NCI-H187 (cell line): ENCODE measurements at places on chromosomes 2 and 18.
A peak's percentile ranks its signal among the peaks of the same experiment; 100 is the strongest.

DNA sequence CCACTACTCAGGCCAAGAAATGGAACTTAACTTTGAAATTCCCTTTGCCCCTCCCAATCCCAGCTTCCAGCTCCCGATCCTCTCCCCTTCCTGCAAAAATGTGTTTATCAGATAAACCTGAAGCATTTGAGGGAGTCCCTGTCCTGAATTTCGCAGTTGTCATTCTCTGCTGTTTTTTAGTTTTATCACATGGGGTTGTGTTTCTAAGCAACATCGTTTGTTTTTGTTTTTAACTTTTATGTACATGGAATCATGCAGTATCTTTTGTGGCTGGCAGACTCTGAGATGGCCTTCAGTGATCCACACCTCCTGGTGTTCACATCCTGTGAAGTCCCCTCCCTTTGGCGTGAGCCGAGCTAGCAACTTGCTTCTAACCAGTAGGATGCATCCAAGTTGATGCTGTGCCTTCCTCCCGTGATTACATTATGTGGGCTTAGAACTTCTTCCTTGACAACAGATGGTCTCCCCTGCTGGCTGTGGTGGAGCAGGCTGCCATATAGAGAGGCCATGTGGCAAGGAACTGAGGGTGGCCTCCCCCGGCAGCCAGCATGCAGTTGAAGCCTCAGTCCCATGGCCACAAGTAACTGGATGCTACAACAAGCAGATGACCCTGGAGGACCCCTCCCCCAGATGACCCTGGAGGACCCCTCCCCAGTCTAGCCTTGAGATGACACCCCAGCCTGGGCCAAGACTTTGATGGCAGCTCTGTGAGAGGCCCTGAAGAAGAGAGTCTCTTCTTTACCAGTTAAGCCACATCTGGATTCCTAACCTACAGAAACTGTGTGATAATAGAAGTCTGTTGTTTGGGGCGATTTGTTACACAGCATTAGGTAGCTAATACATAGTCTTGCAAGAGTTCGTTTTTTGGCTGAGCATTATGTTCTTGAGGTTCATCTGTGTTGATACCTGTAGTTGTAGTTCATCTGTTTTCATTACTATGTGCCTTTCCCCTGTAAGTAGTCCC lies 27.7 kb downstream of the SH3BP4 start:
- DNase-seq: no peak

DNA sequence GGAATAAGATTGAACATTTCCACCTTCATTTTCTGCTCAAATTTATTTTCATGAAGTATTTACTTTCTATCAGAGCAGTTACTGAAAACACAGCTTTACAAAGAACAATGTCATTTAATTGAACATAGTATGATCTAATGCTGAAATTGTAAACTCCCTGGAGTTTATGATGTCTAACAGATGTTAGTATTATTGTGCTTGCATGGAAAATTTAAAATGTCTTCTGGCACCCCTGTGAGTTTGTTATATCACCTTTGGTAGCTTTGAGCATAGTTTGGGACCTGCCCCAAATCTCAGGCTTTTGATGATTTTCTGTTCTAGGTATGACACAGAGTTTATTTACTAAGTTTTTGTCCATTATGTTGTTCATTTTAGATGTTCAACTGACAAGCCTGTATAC lies 28.1 kb downstream of the FAM171B start:
- no peak for DNase-seq

GRCh38 chr2:222711315-222711940 lies 40.0 kb downstream of the MOGAT1 start:
- no peak for DNase-seq

- DNase-seq: no peak
These were observed 234.0 kb downstream of the KLHL29 start for GRCh38 chr2:23618794-23619530.

- DNase-seq: no peak
These were observed 27.8 kb downstream of the ANKRD62 start for GRCh38 chr18:12121175-12122042.

DNA sequence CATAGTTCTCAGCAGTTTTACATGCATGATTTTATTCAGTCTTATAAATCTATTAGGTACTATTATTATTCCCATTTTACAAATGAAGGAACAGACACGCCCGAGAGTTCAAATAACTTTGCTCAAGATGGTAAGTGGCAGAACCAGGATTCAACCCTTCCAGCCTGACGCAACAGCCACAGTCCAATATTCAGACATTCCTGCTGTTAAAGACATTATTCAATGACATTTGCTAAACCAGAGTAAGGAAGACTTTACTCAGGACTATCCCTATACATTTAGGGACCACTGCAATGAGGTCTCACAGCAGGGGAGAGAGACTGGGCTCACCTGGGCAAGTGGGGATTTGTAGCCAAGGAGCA lies 29.4 kb upstream of the IGFBP2 start:
- DNase-seq: no peak

DNA sequence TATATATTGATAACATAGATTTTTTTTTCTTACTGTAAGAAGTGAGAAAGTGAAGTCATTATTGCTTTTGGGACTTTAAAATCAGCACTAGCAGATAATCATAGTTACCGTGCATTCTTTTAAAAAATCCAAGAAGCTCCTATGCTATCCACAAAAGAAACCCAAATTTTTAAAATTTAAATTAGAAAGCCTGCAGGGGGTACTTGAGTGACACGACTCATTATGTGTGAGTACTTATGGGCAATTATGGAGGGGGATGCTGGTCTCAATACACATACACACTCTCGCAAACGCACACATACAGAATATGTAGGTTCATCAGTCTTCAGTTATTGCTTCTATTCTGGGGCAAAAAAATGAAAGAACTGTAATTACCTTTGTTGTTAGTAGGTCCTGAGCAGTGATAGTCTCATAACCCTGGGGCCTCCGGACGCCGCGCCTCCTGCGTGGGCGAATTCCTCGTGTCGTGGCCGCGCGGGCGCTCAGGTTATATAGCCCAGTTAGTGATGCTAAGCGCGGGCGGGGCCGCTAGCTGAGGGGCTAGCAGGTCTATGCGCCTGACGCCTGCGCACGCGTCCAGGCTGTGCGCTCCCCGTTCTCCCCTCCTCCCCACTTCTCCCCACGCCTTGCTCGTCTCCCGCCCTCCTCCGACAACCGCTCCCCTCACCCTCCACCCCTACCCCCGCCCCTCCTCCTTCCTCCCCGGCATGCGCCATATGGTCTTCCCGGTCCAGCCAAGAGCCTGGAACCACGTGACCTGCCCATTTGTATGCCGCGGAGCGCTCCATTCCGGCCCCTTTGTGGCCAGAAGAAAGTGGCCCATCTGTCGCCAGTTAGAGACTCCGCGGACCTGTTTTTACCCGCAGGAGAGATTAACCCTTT lies at the start of gene NEUROD1:
NEUROD1 (minus strand) TSS at position 463 of the 882 bp plus-strand sequence. CDS start 1,657 bp downstream, outside the sequence.
- DNase-seq: peak; percentile 5

GRCh38 chr18:56565046-56565445 lies 73.3 kb downstream of the TXNL1 start:
- DNase-seq: no peak

DNA sequence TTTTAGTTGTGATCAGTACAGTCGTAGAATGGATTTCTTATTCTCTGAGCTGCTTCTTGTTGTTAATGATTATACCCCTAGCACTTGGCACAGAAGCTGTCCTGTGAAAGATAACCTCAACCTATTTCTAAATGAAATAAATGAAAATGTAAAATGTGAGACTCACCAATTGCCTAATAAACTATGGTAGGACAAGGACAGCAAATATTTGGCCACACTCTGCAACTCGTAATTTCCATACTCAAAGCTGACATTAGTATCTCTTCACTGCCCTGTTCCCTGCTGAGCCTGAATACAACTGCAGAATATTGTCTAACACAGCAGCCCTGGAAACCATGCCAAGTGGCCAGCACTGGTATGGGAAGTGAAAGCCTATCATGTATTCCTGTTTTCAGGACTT lies 34.5 kb downstream of the TMEM182 start:
- DNase-seq: no peak

DNA sequence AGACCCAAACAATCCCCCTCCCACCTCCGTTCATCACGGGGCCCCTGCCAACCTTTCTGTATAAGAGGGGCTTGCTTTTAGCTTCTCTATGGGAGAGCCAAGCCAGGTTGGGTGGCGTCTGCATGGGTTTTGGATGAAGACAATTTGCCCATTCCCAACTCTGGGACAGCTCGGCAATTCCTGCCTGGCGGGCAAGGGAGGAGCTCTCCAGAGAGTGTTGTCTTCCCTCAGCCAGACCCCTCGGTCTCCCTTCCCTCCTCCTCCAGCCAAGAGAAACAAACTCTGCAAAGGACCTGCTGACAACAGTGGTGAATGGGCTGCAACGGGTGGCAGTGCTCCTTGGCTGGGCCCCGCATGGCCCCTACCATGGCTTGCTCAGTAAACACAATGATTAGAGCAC lies 267.2 kb upstream of the HDAC4 start:
- DNase-seq: no peak

- DNase-seq: no peak
These were observed 58.8 kb downstream of the APOB start for GRCh38 chr2:20985062-20985461.

GRCh38 chr2:12990523-12990922 lies 273.8 kb downstream of the TRIB2 start:
- DNase-seq: no peak

GRCh38 chr18:78912844-78913243 lies 66.8 kb upstream of the SALL3 start:
- no peak for DNase-seq
